Stimulated activated CD4-positive, alpha-beta T cell treated with anti-CD3 and anti-CD28 coated beads, Interleukin-4, amount 100 ng/mL, for 4 hours (primary cell): ENCODE measurements at places on chromosomes 6 and 20.

DNA sequence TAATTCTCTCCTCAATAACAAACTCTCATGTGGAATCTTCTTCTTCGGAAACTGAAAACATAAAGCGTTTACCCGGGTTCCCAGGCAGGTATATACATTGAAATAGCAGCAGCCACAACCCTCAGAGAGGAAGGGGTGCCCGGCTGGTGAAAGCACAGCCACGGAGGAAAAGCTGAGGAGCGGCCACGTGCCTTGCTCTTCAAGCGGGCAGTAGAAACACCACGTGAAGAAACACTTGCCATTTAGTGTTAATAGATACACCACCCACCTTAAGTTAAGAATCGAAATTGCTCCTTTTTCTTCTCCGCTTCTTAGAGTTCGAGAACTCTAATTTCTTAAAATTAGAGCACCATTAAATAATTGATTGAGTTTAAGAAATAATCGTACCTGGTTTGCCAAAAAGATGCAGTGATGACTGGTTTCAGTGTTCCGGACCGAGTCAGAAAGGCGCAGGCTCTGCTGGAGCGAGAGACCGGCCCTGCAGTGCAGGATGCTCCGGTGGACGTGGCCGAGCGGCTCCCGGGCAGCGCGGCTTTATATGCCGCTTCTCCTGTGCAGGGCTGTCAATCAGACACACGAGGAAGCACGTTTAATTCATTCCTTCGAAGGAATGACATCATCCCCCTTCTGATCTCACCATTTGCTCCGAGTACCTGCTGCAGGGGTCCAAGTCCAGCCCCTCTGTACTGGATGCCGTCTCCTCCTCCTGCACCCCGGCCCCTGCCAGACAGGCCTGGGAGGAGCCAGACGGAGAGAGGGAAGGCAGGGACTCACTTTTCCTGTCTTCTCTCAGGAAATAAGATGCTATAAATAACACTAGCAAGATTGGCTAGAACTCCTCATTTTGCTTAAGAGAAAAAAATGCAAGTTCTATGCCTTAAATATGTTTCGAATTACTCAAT is at the start of gene THBS2:
TSS of gene THBS2 (minus strand) at position 510 of the 902 bp plus-strand sequence. CDS start 3,062 bp downstream, outside the sequence.
- no peak for DNase-seq

- DNase-seq: no peak
Measured at GRCh38 chr6:3535776-3536435, 79.1 kb upstream of the SLC22A23 start.

DNA sequence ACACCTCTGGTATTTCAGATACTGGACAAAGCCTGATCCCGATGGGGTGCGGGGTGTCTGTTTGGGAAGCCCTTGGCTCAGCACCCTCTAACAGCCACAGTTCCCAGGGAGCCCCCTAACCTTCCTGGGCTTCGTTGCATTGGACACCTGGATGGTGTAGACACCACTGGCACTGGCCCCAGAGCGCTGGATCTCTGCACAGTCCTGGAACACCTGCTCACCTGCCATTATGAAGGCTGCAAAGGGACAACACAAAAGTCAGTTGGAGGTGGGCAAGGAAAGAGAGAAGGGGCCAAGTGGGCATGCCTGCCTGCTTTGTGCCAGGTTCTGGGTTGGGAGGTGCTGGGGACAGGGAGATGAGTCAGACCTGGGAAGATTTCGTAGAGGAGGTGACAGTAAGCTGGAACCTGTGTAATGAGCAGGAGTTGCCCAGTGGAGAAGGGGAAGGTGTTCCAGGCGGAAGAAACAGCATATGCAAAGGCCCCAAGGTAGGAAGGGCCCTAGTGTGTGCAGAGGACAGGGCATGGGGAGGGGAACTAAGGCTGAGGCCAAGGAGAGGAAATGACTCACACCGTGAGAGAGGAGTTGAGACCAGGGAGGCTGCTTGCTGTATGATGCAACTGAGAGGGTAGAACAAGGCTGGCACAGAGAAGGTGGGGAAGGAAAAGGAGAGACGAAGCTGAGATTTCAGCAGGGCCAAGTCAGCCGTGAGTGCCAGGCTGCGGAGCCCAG is 34.9 kb downstream of the ANGPT4 start:
- no peak for DNase-seq

DNA sequence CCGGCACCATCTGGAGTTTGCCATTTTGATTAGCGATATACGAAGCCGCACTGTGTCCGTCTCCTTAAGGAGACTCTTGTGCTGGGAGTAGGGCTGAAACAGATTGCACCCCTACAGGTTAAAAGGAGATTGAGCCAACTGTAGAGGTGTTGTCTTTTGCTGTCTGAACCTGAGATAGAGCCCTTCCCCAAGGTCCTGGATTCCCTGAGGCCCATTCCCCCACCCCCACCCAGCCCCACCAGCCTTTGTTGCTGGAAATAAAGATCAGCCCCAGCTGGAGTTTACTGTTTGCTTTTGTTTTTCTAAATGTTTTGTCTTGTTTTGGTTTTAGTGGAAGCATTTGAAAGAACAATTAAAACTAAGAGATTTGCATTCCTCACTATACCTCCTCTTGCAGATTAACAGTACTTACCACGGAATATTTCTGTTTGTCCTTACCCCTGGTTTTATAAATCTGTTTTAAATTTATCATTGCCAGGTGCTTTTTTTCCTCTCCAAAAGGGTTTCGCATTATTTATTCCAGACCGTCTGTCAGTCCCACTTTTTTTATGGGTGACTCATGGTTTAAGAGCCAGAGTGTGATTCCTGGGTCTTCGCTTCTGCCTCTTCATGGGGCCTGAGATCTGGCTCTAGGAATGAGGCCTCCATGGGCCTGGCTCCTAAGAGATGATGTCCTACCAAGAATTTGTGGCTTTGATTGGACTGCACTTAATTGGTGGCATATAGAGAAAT is 169.2 kb downstream of the DTNBP1 start:
- DNase-seq: no peak

- DNase-seq: no peak
Measured at GRCh38 chr6:83370567-83370966, 60.3 kb downstream of the ME1 start.
